Cardiac septum (tissue), 1 donor: ENCODE measurements at places on chromosomes 2 and 18.
A peak's percentile ranks its signal among the peaks of the same experiment; 100 is the strongest.

- DNase-seq: peak; percentile 72
Observed at GRCh38 chr2:95353613-95354468, 48.7 kb upstream of the FAHD2A start.

- DNase-seq: no peak
Observed at GRCh38 chr18:69082499-69082898, 284.6 kb downstream of the CCDC102B start.

- no peak for DNase-seq
Observed at GRCh38 chr2:174673876-174674275, 76.3 kb upstream of the WIPF1 start.

DNA sequence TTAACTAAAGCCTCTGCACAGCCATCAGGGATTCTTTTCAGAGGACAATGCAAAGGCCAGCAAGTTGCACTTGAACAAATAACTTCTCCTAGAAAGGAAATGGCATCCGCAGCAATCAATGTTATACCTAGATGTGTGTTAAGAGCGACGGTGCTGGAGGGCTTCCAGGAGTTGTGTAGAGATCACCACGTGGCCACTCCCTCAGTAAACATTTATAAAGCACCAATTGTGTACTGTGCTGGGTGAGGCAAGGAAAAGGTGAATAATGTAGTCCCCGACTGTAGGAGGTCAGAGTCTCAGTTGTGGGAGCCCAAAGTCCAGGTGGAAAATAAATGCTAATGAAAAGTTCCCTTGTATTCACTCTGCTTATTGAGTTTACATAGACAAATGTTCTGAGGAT, 135.0 kb downstream of the ALK start:
- DNase-seq: no peak

DNA sequence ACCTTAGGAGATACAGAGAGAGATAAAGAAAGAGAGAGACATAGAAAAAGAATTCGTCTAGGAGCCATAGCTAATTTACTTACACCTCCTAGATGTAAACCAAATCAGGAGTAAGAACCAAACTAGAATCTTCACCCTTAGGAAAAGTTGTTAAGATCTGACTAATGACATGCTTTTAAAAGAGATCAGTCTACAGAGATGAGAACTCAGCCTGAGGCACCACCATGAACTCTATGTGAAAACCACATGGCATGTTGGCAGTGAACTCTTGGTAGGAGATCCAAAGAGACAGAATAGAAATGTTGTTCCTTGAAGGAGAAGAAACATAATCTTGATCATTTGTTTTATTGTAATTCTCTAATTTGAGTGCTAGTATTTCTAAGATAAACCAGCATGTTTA, 585.4 kb upstream of the ID2 start:
- DNase-seq: no peak

GRCh38 chr2:189685540-189686229, 11.2 kb downstream of the ANKAR start:
- DNase-seq: no peak

DNA sequence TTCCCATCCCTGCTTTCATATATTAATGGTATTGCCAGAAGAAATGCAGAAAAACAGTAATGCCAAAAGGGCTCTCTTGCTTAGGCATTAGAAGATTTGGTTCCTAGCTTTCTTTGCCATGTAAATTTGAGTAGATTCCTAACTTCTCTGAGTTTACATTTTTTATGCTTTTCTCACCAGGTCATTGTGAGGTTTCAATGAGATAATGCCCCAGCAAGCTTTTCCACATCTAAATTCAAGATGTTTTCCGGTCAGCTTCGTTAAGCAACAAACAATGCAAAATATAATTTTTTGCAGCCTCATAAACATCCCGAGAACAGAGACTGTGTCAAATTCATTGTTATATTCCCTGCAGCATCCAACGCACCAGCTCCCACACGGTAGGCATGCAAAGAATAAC, 44.9 kb downstream of the NCKAP5 start:
- no peak for DNase-seq

DNA sequence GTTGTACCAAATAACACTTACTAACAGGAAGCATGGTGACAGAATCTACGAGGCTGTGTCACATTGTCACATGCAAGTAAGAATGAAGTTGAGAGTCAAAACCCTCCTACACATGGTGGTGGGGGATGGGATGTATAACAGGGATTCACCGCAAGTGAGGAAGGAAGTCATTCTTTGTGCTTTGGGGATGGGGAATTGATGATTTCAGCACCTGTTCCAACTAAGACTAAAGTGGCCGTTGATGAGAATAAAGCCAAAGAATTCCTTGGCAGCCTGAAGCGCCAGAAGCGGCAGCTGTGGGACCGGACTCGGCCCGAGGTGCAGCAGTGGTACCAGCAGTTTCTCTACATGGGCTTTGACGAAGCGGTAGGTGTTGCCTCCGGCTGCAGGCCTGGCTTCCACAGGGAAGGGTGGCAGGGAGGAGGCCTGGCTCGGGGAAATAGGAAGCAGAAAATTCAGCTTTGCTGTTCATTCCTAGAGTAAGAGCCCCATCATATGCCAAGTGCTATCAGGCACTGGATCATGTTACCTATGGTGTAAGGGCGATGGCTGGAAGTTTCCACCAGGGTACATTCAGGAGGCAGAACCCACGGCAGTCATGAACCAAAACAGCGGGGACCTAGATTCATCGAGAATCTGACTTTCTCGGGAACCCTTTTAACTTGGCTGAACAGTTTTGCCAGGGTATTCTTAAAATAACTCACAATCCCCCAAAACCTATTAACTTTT, 120.3 kb downstream of the UXS1 start:
- no peak for DNase-seq

GRCh38 chr18:10377956-10378355, 76.5 kb upstream of the APCDD1 start:
- no peak for DNase-seq

GRCh38 chr2:231554748-231555545, 24.7 kb upstream of the NMUR1 start:
- peak; percentile 90 for DNase-seq

- DNase-seq: no peak
Observed at GRCh38 chr2:7089898-7090510, 172.8 kb downstream of the RNF144A start.

DNA sequence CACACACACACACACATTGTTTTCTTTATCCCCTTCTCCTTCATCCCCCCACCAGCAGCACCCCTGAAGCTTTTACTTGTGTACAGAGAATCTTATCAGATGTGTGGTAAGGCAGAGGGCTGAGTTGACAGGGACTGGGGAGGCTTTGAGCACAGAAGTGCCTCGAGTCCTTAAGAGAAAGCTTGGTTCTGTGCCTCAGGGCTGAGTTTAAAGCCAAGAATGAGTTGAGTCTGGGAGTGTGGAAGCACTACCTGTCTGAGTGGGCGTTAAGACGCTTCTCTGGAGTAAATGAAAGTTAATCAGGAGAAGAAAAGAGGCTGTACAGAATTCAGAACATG, 2.7 kb downstream of the ID2 start:
- no peak for DNase-seq

GRCh38 chr2:234164493-234165413, 114.3 kb downstream of the SPP2 start:
- DNase-seq: no peak

DNA sequence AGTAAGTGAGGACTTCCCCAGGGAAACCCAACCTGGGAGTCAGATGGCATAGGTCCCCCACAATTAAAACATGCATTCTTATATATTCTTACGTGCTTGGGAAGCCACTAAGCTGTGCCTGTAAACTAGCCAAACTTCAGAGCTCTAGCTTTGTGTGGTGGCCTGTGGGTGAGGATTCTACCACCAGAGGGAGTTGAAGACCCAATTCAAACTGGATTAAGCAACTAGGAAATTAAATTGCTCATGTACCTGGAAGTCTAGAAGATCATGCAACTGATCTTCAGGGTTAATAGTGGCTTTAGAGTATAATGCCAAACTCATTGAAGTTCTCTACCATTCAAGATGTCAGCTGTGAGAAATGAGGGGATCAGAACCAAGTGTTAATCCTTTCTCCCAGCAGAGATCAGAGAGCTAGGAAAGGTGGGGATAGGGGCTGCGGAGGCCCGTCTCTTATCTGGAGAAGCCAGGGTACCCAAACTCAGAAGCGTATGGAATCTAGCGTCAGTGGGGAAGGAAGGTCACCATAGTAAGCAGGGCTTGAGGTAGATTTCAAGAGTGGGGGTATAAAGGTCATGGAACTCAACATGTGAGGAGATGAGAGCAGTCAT, 53.2 kb upstream of the CCDC85A start:
- no peak for DNase-seq

GRCh38 chr2:41941831-41942230, 106.0 kb upstream of the PKDCC start:
- no peak for DNase-seq

DNA sequence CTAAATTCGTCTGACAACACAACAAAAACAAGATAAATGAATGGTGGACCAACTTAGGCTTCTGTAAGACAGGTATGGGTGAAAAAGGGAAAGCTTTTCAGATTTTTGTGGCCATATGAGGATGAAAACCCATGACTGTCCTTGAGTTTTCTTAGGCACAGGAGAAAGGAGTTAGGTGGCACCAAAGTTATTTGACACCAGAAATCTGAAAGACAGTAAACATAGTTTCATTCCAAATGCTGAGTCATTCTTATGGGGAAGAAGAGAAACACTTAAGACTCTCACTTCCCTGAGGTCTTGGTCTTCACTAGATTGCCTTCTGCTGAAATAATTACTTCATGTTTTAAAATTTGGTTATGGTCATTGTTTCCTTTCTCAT, 5.2 kb upstream of the GPD2 start:
- no peak for DNase-seq

GRCh38 chr2:156434461-156435291, 1.5 kb upstream of the GPD2 start:
- no peak for DNase-seq

DNA sequence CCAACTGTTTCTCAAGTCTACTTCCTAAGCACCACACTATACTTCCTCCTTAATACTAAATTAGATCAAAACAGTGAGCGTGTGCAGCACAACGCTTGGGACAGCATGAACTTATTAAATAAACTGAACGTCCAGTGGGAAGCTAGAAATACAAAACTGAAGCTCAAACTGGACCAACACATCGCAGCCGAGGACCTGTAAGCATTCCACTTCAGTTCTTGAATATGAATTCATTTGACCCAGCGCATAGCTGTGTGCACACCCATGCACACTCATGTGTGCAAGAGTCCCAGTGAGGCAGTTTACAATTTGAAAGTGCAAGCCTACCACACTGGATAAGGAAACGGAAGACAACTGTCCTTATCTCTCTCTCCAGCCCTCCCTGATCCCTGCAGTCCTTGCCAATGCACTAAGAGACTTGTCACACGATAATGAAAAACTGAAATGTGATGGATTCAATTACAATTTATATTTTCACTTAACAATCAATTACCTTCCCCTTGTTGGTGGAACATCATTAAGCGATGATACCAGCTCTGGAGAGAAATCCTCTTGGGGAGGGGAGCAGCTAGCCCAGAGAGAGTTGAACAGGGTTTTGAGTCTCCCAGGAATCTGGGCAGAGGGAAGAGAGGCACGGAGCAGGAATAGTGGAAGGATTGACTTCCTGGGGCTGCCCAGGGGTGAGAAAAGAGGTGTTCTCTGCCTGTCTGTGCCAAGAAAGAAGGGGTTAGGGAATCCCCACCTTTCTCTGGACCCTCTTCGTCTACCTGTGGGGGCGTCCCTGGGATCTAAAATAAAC, 186.5 kb upstream of the KLHL29 start:
- DNase-seq: no peak

- no peak for DNase-seq
Observed at GRCh38 chr2:20222769-20223406, 2.0 kb downstream of the SDC1 start.

- DNase-seq: no peak
Observed at GRCh38 chr2:69237070-69237670, 149.9 kb downstream of the GFPT1 start.

DNA sequence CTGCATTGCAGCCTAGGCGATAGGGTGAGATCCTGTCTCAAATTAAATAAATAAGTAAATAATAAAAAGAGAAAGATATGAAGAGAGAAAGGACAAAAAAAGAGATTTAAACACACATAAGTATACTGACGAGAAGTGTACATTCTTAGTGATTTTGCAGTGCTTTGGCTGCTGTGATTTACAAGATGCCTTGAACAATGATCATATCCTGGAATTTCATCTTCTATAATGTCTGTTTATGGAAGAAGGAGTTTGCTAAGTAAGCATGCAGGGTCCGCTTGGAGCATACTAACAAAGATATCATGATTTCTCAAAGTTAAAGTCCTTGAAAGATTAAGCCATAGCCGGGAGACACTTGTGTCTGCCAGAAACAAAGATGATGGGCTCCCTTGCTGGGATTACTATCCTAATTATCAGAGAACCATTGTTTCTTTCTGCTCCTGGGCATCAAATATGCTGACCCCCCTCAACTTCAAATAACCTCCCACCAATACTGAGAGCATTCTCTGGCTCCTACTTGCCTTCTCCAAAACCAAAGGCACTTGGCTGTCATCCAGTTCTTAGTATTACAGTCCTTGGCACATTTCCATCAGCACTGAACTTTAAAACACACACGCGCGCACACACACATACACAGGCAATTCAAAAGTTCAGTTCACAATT, 47.5 kb upstream of the STAM2 start:
- no peak for DNase-seq

DNA sequence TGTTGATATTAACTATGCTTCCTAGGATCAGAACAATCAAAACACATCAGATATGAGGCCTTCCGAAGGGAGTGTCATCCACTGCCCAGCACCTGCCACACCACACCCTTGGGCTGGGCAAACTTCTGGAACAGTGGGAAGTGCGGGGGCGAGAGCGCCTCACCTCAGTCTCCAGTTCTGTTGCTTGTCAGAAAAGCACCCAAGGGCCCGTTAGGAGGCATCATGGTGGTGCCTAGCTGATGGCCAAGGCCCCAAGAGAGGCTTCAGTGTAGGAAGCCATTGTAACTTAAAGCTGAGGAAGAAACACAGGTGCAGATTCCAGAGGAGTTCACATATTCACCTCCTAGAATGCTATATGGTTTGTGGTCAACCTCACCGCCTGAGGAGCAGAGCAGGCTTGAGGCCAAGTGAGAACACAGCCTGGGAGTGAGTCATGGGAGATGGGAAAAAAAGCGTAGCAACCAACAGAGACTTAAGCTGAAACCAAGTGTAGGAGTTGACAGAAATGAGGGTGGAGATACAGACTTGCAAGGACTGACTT, 85.1 kb upstream of the ATL2 start:
- no peak for DNase-seq

DNA sequence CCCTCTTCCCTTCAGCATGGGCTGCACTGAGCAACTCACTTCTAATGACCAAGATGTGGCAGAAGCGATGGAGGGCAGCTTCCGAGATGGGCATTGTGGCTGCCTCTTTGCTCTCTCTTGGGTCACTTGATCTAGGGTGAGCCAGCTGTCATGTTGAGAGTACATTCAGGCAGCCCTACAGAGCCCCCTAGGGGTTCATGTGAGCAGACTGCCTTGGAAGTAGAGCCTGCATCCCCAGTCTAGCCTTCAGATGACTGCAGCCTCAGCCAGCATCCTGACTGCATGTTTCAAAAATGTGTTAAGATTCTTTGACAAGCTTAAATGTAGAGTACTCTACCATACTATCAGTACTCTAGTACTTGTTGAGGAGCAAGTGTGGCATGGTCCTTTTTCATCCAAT, 143.9 kb downstream of the NCK2 start:
- no peak for DNase-seq

- DNase-seq: no peak
Observed at GRCh38 chr2:7094231-7094741, 177.1 kb downstream of the RNF144A start.
